CD4-positive, alpha-beta memory T cell (primary cell): ENCODE measurements at places on chromosomes 1 and 21. TPM values are rescaled to one million over a fixed set of nuclear protein-coding genes. Genes with fewer than 3 reads are reported as not detected.

SPRR2E gene
- not detected for polyA plus RNA-seq

MYBPHL gene
- not detected for polyA plus RNA-seq

GRCh38 chr21:37060296-37060695, 12.6 kb downstream of the PIGP start:
- DNase-seq, result no peak

DNA sequence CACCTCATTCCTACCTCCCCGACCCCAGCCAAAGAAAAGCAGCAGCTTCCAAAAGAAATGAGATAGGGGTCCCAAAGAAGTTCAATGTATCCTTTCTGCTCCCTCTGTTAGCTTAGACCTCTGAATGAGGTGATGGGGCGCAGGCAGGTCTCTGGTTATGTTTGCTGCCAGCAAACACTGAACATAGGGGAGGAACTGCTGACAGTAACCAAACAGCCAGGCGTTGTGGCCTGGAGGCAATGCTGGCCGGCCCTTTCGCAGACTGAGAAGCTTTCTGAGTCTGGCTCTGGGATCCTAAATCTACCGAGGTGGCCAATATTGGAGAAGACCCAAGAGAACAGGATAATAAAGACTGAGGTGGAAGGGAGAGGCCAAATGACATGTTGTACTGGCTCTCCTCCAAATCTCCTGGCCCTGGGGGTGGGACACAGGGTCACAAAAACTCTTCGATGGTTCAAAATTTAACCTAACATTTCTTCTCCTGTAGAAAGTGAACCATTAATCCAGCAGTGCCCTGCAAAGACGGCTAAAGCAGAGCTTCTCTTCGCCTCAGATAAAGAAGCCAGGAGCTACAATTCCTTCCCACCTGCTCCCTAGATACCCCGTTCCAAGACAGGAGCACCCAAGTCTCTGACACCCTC, 19.6 kb downstream of the SSR2 start:
- DNase-seq, result no peak

DNA sequence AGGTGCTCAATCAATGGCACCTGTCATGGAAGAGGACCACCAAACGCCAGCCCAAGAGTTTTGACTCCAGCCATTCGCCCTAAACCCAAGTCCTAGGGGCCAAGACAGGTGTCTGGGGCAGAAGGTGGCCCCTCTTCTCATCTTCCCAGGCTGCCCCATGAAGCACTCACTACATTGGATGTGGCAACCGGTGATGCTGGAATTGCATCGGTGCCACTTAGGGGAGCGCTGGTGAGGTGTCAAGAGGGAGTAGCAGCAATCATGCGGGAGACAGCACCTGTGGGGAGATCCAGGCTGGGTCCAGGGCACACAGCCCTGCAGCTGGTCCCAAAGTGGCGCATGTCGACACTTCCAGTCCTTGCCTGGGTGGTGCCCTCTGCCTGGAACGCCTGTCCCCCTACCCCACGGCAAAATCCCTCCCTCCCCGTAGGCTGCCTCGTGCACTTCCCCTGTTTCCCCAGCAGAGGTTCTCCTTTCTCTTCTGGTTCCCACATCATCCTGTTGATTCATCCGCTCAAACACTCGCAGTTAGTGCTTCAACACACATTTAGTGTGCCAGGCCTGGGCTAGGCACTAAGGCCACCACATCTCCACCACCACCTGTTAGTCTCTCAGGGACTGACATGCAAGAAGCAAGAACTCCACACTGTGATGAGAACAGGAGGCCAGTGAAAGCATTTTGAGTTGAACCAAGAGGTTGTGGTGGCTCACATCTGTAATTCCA, 18.5 kb downstream of the PLA2G2D start:
- peak; percentile 17 for DNase-seq
